Transverse colon (tissue), 4 donors: ENCODE measurements at places on chromosomes 7 and 10.

GRCh38 chr7:149791-150636, 42.4 kb upstream of the FAM20C start:
- H3K36me3 ChIP-seq, result no peaks in the 10 kb centered on the region
- peak overlapping the region; percentile 63 for H3K4me3 ChIP-seq
- H3K27me3 ChIP-seq, result no peaks in the 10 kb centered on the region
- peak; percentile 52 for DNase-seq
- peaks cover 17% of the 10 kb centered on the region for H3K4me1 ChIP-seq

- H3K36me3 ChIP-seq, result no peaks in the 10 kb centered on the region
- DNase-seq, result no peak
- no peak overlapping the region for H3K27ac ChIP-seq
- H3K4me3 ChIP-seq, result no peak overlapping the region
Observed at GRCh38 chr10:1434912-1435692, 302.2 kb downstream of the ADARB2 start.

DNA sequence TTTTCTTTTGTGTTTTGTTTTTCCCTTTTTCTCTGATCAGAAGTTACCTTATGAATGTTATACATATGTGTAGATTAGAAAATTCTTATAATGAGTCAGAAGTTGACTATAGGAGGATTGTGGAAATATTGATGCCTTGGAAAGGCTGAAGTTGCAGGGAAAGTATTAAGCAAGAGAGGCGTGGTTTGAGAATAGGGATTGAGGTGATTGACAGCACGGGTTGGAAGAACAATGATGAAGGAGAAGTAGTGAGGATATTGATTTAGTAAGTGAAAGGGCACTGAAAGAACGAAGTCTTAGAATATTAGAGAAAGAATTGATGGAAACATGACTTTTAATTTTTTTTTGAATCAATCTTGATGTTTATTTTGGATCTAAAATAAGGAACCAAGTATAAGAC, 176.0 kb downstream of the EXOC4 start:
- H3K27ac ChIP-seq, result no peak overlapping the region
- H3K4me1 ChIP-seq, result peaks cover 2% of the 10 kb centered on the region
- DNase-seq, result no peak
- no peaks in the 10 kb centered on the region for H3K36me3 ChIP-seq

- no peak for DNase-seq
- no peak overlapping the region for H3K4me3 ChIP-seq
- H3K27me3 ChIP-seq, result no peaks in the 10 kb centered on the region
- H3K36me3 ChIP-seq, result no peaks in the 10 kb centered on the region
Observed at GRCh38 chr7:33053721-33054120, 8.9 kb downstream of the NT5C3A start.

DNA sequence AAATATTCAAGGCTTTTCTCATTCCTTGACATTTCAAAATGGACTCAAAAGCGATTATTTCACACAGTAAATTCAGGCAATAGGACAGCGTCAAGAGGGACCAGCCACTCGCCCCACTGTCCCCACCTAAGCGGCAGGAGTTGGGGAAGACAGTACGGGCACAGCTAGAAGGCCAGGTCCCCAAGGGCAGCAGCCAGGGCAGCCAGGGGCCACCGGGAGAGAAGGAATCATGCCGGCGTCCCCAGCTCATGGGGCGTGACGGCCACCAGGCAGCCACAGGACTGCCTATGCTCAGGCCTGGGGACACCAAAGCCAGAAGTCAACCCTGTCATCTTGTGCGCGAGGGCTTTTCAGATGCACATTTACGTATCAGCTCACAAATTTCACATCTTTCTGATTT, 225.7 kb upstream of the PPP2R2D start:
- H3K4me3 ChIP-seq, result no peak overlapping the region
- H3K4me1 ChIP-seq, result no peaks in the 10 kb centered on the region
- H3K27me3 ChIP-seq, result no peaks in the 10 kb centered on the region
- DNase-seq, result no peak
- no peaks in the 10 kb centered on the region for H3K36me3 ChIP-seq
- H3K27ac ChIP-seq, result no peak overlapping the region

GRCh38 chr7:156058248-156058647, 246.0 kb upstream of the SHH start:
- no peak for DNase-seq
- H3K36me3 ChIP-seq, result no peaks in the 10 kb centered on the region
- H3K4me1 ChIP-seq, result no peaks in the 10 kb centered on the region
- H3K4me3 ChIP-seq, result no peak overlapping the region
- H3K27me3 ChIP-seq, result no peaks in the 10 kb centered on the region

- H3K4me1 ChIP-seq, result no peaks in the 10 kb centered on the region
- H3K27ac ChIP-seq, result no peak overlapping the region
- no peak overlapping the region for H3K4me3 ChIP-seq
- no peak for DNase-seq
Observed at GRCh38 chr10:31242902-31243301, 76.1 kb upstream of the ZEB1 start.

- no peak overlapping the region for H3K27ac ChIP-seq
- H3K4me3 ChIP-seq, result no peak overlapping the region
- DNase-seq, result no peak
- H3K27me3 ChIP-seq, result no peaks in the 10 kb centered on the region
- H3K36me3 ChIP-seq, result no peaks in the 10 kb centered on the region
Observed at GRCh38 chr10:1706256-1706655, 31.1 kb downstream of the ADARB2 start.

GRCh38 chr7:116307253-116307652, 96.9 kb downstream of the TES start:
- H3K36me3 ChIP-seq, result no peaks in the 10 kb centered on the region
- H3K4me1 ChIP-seq, result no peaks in the 10 kb centered on the region
- no peaks in the 10 kb centered on the region for H3K27me3 ChIP-seq
- H3K4me3 ChIP-seq, result no peak overlapping the region
- H3K27ac ChIP-seq, result no peak overlapping the region
- no peak for DNase-seq

GRCh38 chr7:117764031-117764430, 109.2 kb downstream of the CTTNBP2 start:
- H3K4me3 ChIP-seq, result no peak overlapping the region
- H3K36me3 ChIP-seq, result no peaks in the 10 kb centered on the region
- DNase-seq, result no peak
- H3K4me1 ChIP-seq, result no peaks in the 10 kb centered on the region

DNA sequence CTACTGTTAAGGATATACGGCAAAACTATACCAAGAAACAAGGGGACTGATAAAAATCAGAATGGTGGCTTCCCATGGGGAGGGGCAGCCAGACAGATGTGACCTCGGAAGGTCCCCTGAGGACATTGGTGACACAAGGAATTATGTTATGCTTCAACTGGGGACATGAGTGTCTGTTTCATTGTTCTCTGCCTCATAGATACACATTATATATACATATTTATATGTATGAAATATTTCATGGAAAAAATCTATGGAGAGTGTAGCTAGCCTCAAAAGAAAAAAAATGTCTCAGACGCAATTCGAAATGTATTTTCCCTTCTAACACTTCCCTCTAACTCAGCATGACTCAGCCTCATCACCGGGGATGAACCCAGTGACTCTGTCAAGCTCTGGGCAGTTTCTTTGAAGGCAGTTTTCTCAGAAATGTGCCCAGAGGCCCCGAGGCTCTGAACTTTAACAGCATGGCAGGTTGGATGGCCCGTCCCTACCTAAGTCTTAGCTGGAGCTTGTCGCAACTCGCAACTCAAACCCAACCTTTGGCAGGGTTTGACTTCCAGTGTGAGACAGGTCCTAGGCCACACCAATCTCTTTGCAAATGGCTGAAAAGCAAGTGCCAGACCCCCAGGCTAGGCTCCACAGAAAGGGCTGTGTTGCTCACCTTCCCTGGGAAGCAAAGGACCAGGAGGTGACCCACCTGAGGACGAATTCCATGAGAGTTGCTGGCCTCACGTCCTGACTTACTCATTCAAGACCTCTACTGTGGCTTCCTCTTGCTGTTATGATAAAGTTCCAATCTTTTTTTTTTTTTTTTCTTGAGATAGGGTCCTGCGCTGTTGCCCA, 86.9 kb downstream of the CARD11 start:
- no peak for DNase-seq
- H3K4me3 ChIP-seq, result no peak overlapping the region
- no peaks in the 10 kb centered on the region for H3K36me3 ChIP-seq

DNA sequence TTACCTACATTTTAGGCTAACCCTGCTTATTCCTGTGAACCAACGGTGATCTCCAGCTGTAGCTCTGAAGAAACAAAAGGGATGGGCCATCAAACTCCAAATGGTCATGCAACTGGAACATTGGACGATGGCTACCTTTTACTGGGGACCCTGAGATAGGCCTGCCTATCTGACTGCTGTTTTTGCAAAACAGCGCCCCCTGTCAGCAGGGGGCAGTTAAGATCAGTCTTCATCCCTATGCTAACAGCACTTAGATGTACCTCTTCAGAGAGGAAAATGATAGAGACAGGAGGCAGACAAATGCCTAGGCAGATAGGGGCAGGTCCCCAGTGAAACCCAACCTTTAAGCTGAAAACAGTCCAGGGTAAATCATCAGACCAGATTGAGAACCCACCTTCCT, 1085.4 kb upstream of the SORCS1 start:
- H3K27ac ChIP-seq, result no peak overlapping the region
- no peaks in the 10 kb centered on the region for H3K36me3 ChIP-seq
- no peaks in the 10 kb centered on the region for H3K4me1 ChIP-seq
- no peak for DNase-seq

- H3K27ac ChIP-seq, result no peak overlapping the region
- DNase-seq, result no peak
- H3K4me1 ChIP-seq, result no peaks in the 10 kb centered on the region
- no peaks in the 10 kb centered on the region for H3K36me3 ChIP-seq
Observed at GRCh38 chr7:69635555-69636185, 37.4 kb downstream of the AUTS2 start.

DNA sequence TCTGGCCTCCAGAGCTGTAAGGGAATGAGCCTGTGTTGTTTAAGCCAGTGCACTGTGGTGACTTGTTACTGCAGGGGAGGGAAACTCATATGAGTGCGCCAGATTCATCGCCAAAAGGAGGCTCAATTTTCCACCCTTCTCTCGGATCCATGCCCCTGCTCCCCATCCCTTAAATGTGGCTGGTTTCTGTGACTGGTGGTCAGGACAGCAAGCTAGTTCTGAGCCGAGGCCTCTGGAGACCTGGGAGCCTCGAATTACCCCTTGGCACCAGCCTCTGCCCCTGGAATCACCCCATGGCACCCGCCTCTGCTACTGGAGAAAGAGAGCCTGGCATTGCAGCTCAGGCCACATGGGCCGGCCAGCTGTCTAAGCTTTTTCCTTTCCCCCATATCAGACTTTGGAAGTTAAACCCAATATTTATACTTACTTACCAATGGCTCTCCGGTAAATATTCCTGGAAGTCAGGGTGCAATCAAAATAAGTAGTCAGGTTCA, 39.9 kb upstream of the RBM33 start:
- H3K4me3 ChIP-seq, result no peak overlapping the region
- no peak for DNase-seq
- H3K27me3 ChIP-seq, result peaks cover 26% of the 10 kb centered on the region
- H3K4me1 ChIP-seq, result no peaks in the 10 kb centered on the region
- no peak overlapping the region for H3K27ac ChIP-seq

DNA sequence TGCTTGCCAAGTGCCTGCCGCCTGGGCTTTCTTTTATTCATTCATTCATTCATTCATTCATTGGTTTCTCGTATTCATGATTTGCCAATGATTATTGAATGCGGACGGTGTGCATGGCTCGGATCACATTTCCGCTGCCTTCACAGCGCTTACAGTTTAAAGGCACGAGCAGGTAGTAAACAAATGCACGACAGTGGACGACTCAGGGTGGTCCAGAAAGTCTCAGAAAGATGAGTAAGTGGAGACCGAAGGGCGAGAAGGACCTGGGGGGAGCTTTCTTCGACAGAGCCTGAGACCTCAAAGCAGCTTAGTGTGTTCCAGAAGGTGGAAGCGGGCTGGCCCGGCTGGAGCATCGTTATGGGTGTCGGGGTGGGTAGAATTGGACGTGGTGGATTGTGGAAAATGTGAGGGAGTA, 506 bp downstream of the MCM10 start:
- H3K36me3 ChIP-seq, result no peaks in the 10 kb centered on the region
- no peak for DNase-seq
- no peak overlapping the region for H3K27ac ChIP-seq
- H3K4me3 ChIP-seq, result peak overlapping the region; percentile 53

DNA sequence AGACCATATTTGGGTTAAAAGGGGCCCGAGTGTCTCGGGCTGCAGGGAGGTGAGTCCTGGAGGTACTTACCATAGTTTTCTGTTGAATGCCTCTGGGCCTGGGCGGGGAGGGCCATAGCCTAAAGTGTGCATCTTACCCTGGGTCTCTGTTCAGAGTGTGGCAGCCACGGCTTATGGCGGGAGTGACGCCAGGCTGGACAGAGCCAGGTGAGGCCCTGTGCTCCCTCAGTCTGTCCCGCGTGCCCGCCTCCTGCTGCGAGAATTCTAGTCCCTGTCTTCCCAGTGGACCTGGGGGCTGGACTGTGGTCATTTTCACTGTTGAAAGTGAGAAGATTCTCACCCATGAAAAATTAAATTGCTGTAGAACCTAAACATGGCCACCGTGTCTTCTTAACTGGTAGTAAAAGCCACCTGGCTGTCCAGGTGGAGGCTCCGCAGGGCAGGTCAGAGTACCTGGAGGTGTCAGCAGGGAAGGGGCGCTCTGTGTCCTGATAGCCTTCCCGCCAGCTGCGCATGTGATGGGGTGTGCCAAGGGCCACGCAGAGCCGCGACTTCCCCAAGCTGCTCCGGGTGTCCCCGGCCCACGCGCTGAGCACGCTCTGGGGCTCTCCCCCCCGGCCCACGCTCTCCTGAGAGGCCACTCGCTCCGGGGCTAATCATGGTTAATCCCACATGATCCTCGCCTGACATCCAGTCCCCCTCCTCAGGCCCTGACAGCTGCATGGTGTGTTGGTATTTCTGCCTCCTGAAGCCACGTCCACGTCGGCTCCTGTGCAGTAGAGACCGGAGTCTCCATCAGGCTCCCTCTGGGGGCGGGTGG, 20.3 kb downstream of the INPP5A start:
- peaks cover 4% of the 10 kb centered on the region for H3K4me1 ChIP-seq
- H3K27ac ChIP-seq, result no peak overlapping the region
- H3K27me3 ChIP-seq, result no peaks in the 10 kb centered on the region

- no peak overlapping the region for H3K4me3 ChIP-seq
- H3K27me3 ChIP-seq, result peaks cover 61% of the 10 kb centered on the region
- DNase-seq, result no peak
- no peaks in the 10 kb centered on the region for H3K36me3 ChIP-seq
- H3K4me1 ChIP-seq, result no peaks in the 10 kb centered on the region
- no peak overlapping the region for H3K27ac ChIP-seq
Observed at GRCh38 chr7:28554802-28555471, 142.6 kb downstream of the CREB5 start.

GRCh38 chr10:99370993-99371392, 41.8 kb downstream of the CNNM1 start:
- no peaks in the 10 kb centered on the region for H3K36me3 ChIP-seq
- H3K4me3 ChIP-seq, result no peak overlapping the region
- H3K4me1 ChIP-seq, result no peaks in the 10 kb centered on the region
- H3K27ac ChIP-seq, result no peak overlapping the region

GRCh38 chr10:52756295-52756694, 16.3 kb downstream of the MBL2 start:
- no peak overlapping the region for H3K4me3 ChIP-seq
- no peaks in the 10 kb centered on the region for H3K27me3 ChIP-seq
- H3K36me3 ChIP-seq, result no peaks in the 10 kb centered on the region

DNA sequence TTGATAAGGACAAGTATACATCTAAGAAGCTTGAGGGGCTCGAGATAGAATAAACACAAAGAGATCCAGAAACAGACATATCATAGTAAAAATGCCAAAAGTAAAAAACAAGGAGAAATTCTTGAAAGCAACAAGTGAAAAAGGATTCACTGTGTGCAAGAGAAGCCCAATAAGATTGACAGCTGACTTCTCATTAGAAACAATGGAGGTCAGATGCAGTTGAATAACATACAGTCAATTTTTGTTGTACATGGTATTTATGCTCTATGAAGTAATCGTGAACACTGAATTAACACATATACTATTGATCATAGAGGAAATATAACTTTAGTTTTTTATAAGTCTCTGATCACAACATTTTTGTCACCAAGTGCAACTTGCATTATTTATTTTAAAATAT, 982.8 kb upstream of the SORCS1 start:
- no peaks in the 10 kb centered on the region for H3K36me3 ChIP-seq
- no peaks in the 10 kb centered on the region for H3K4me1 ChIP-seq
- H3K4me3 ChIP-seq, result no peak overlapping the region
- H3K27ac ChIP-seq, result no peak overlapping the region
